Lung (tissue), 17 donors: ENCODE measurements at places on chromosomes 1 and 21.

- DNase-seq: no peak
Observed at GRCh38 chr1:174297351-174297750, 138.0 kb downstream of the RABGAP1L start.

- peak; percentile 82 for DNase-seq
Observed at GRCh38 chr1:160070243-160071163, 543 bp upstream of the KCNJ10 start.

DNA sequence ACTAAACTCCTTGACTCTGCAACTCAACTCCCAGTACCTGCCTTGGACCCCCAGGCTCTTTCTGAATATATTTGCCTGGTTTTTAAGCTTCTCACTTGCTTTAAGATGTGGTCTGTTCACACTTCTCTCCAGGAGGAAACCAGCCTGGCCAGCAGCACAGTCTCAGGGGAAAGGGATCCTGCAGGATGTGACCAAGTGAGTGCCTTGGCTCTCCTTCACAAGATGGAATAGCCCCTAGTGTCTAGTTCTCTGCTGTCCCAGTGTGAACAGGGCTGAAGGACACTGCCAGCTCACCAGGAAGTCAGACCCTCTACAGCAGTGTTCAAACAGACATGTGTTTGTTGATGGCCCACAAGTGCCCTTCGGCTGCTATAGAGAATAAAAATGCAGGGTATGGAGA is 32.9 kb downstream of the CD244 start:
- DNase-seq: no peak

GRCh38 chr1:24635195-24635843 is 7.8 kb upstream of the SRRM1 start:
- DNase-seq: peak; percentile 85

- no peak for DNase-seq
Observed at GRCh38 chr1:54806931-54807611, 5.9 kb upstream of the TTC22 start.

DNA sequence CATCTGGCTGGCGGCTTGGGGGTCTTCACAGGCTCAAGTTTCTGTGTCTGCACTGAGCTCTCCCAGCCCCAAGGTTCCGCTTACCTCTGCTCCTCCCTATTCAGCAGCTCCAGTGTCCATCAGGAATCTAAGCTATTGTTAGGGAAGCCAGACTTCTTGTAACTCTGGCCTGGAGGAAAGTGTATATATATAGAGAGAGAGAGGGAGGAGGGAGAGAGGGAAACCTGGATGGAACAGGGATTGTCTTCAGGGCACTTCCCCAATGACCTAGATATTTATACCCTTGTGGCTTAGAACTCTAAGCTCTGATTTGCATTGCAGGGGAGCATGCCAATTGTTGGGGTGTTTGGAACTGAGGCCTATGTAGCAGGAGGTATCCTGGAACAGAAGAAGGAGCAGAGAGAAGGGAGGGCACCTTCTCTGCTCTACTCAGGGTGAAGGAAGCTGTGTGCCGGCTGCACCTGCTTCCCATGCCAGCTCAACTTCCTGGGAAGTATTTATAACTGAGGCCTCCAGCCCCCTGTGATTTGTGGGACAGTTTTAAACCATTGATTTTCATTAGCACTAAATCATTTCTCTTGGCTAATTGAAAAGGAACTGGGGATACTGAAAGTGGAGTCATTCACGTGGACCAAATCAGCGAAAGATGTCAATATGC is 70.9 kb downstream of the NAV1 start:
- no peak for DNase-seq

DNA sequence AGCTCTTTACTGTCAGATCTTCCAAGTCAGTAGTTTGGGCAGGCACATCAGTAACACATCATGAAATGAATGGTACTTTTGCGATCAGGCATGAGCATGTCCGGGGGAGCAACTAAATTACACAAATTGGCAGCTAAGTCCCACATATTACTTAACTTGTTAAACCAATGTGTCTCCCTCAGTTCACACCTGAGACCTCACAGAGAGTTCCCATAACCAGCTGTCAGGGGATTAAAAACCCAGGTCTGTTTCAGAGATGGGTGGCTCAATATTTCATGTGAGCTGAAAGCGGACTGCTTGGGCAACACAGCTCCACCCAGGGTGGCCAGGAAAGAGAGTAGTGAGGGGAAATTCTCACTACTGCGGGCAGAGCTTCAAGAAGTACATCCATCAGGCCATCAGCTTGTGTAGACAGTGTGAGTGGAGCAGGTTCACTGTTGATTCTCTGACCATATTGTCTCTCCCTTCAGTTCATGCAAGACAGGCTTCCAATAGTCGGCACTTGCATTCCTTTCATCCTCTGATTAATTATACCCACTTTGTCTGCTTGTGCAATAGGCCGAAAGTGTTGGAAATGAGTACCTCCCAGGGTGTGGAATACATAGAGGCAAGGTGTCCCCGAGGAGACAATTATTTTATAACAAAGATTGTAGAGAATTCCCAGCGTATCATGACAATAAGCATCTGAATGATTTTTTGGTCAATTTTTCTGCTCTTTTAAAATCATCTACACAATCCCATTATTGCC is 139.9 kb downstream of the PTGER3 start:
- DNase-seq: no peak

DNA sequence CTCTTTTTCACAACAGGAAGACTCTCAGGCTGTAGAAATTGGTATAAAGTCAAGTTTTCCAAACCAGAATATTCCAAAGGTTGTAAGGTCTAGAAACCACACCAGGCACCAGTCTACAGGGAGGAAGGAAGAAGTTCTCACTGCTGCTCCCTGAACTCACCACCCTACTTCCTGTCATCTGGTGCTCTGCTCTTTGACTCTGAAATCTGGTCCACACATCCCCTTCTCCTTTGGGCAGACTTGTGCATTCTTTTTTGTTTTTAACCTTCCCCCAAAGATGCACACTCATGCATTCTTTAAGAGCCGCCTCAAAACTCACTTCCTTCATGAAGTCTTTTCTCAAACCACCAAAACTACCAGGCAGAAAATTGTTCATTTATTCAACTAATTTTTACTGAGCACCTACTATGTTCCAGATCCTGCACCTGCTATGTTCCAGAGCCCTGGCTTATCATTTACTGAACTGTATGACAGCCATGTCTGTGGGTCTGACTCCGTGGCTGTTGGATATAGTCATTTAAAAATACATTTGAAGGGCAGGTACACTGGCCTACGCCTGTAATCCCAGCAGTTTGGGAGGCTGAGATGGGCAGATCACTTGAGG is 30.1 kb upstream of the EPS15 start:
- DNase-seq: peak; percentile 35
